ENCODE measurements at places on chromosomes 2 and 18.

DNA sequence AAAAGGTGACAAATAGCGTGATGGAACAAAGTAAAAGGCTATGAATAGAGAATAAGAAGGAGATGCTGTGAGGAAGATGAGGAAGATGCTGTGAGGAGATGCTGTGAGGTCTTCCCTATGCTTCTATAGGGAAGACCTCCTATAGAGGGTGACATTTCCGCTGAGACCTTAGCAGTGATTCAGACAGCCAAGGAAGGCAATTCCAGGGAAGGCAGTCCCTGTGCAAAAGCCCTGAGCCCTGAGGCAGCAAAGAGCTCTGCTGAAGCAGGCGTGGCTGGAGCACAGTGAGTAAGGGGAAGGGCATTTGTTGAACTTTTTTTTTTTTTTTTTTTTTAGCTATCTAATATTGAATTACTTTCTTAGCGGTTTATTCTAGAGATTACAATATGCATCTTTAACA, 142.7 kb upstream of the FOSL2 start:
- no peak for DNase-seq

GRCh38 chr2:50538147-50538546, 493.8 kb downstream of the NRXN1 start:
- no peak for DNase-seq

- no peak for DNase-seq
Measured at GRCh38 chr2:8225266-8225665, 456.6 kb upstream of the ID2 start.

- no peak for DNase-seq
Measured at GRCh38 chr18:77032181-77032701, 100.3 kb downstream of the MBP start.

DNA sequence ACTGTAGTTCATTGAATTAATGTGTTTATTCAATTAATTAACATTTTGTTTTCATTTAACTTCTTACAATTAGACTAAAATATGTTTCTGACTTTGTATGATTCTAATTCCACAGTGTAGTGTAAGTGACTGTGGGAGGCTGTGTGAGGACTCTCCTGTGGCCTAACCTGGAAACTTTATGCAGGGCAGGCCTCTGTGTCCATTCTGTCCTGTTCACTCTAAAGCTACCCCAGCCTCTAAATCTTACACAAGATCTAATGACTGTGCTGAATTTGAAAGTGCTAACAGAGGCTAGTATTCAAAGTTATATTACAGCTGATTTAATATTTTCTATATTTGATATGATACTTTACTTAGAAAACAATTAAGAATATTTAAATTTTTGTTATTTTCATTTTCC, 270.5 kb upstream of the CDH19 start:
- no peak for DNase-seq

GRCh38 chr2:160613466-160614153, 120.0 kb upstream of the RBMS1 start:
- no peak for DNase-seq

GRCh38 chr2:172680436-172681068, 55.1 kb upstream of the RAPGEF4 start:
- no peak for DNase-seq

- DNase-seq = peak; percentile 60
Measured at GRCh38 chr2:33366473-33366872, 110.0 kb upstream of the RASGRP3 start.
